A375 (cell line): ENCODE measurements at places on chromosomes 1 and 21. TPM values are rescaled to one million over a fixed set of nuclear protein-coding genes. Genes with fewer than 3 reads are reported as not detected.

Gene FAM43B
- total RNA-seq = not detected in 2 replicates

Gene SPRR3
- total RNA-seq = not detected in 2 replicates

Gene KCNAB2
- 11.1 and 12.3 TPM in 2 replicates for total RNA-seq

Gene KRTAP21-2
- total RNA-seq = not detected in 2 replicates

Gene CR1L
- total RNA-seq = not detected in 2 replicates

Gene GSTM1
- total RNA-seq = 10.0 and 19.7 TPM in 2 replicates

Gene MAN1C1
- 0.49 and 0.72 TPM in 2 replicates for total RNA-seq

Gene POU3F1
- total RNA-seq = 0.08 and 0.15 TPM in 2 replicates

Gene FHAD1
- 0.16 and 0.30 TPM in 2 replicates for total RNA-seq

Gene USH2A
- total RNA-seq = under 0.01 and 0.03 TPM in 2 replicates

Gene MYCBP
- 11.1 and 15.2 TPM in 2 replicates for total RNA-seq

Gene TTC39A
- total RNA-seq = 0.98 and 1.6 TPM in 2 replicates

Gene INKA2
- 3.9 and 4.0 TPM in 2 replicates for total RNA-seq

Gene OR10K1
- total RNA-seq = not detected in 2 replicates

Gene S100A1
- total RNA-seq = 151 and 162 TPM in 2 replicates

Gene KIF26B
- 0.13 and 0.45 TPM in 2 replicates for total RNA-seq

Gene TAL1
- 0.04 and 0.05 TPM in 2 replicates for total RNA-seq

Gene OR2T2
- not detected in 2 replicates for total RNA-seq

Gene CR1
- not detected in 2 replicates for total RNA-seq

Gene SPATA46
- total RNA-seq = not detected in 2 replicates

Gene HCN3
- total RNA-seq = 1.2 and 2.0 TPM in 2 replicates

Gene LHX8
- 1.3 and 2.3 TPM in 2 replicates for total RNA-seq

Gene GRIK1
- not detected in 2 replicates for total RNA-seq

Gene GJB4
- total RNA-seq = 0.05 and 0.53 TPM in 2 replicates

Gene CFAP45
- total RNA-seq = 1.1 and 2.5 TPM in 2 replicates

Gene IKBKE
- total RNA-seq = 11.4 and 13.4 TPM in 2 replicates

Gene HOOK1
- total RNA-seq = not detected in 2 replicates

Gene MNDA
- total RNA-seq = not detected in 2 replicates

Gene SMIM1
- not detected in 2 replicates for total RNA-seq

Gene ZZZ3
- total RNA-seq = 96.7 and 109 TPM in 2 replicates

Gene PDZK1IP1
- not detected in 2 replicates for total RNA-seq

Gene BMP8B
- total RNA-seq = 10.3 and 10.9 TPM in 2 replicates

Gene SF3B4
- total RNA-seq = 23.6 and 28.0 TPM in 2 replicates

Gene MINDY1
- total RNA-seq = 12.5 and 13.5 TPM in 2 replicates

Gene THEM4
- total RNA-seq = 32.3 and 42.9 TPM in 2 replicates

Gene KCNJ6
- 0.03 and 0.04 TPM in 2 replicates for total RNA-seq

Gene S100A12
- total RNA-seq = not detected in 2 replicates

Gene RGS13
- total RNA-seq = not detected in 2 replicates

Gene BGLAP
- total RNA-seq = 2.2 and 5.1 TPM in 2 replicates

Gene FCRL1
- total RNA-seq = not detected in 2 replicates

Gene RGS8
- total RNA-seq = 0.04 and 0.11 TPM in 2 replicates

Gene PLPPR5
- total RNA-seq = 0.15 TPM in 1 of 2 replicates, not detected in the other

Gene MTARC1
- 0.16 and 0.19 TPM in 2 replicates for total RNA-seq
